ENCODE measurements at places on chromosomes 16 and 17.

DNA sequence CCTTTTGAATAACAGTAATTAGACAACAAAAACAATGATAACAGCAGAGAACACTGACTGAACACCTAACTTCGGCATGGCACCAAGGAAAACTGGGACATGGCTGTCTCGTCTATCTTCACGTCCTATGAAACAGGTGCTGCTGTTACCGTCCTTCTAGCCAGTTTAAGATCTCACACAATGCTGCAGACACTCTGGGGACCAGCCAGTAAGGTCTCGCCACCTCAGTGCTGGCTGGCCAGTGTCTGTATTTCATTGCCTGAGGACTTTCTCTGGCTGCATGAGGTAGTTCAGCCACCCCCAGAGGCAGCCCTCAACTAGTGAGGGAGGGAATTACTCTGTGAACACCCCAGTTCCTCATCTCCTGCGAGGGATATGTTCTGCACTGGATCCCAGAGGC lies 57.6 kb downstream of the AMFR start:
- DNase-seq: no peak

DNA sequence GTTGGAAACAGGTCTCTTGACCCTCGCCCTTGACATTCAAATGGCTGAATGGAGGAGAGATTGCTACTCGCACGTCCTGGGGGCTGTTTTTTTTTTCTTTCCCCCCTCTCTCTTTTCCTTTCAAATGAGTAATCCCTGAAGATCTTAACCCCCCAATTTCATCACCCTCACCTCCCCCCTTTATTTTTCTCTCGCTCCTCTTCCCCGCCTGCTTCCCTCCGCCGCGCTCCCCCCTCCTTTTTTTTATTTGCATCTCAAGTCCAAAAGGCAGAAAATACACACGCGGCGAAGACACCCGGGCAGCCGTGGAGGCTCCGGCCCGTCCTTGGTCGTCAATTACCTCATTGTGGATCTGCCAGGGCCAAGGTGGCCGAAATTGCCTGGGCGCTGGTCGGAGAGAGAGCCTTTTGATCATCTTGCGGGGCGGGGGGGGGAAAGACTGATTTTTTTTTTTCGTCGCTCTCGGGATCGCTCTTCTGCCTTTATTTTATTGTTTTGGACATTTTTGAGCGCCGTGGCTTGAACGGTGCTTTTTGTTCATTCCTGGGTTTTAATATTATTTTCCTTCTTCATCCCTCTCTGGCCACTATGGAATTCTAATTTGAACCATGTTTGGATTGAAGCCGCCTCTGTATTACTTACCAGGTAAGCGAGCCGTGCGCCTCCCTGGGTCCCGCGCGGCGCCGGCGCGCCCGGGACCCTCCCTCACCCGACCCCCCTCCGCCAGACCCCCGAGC lies 57.2 kb upstream of the GSE1 start:
- DNase-seq: no peak

DNA sequence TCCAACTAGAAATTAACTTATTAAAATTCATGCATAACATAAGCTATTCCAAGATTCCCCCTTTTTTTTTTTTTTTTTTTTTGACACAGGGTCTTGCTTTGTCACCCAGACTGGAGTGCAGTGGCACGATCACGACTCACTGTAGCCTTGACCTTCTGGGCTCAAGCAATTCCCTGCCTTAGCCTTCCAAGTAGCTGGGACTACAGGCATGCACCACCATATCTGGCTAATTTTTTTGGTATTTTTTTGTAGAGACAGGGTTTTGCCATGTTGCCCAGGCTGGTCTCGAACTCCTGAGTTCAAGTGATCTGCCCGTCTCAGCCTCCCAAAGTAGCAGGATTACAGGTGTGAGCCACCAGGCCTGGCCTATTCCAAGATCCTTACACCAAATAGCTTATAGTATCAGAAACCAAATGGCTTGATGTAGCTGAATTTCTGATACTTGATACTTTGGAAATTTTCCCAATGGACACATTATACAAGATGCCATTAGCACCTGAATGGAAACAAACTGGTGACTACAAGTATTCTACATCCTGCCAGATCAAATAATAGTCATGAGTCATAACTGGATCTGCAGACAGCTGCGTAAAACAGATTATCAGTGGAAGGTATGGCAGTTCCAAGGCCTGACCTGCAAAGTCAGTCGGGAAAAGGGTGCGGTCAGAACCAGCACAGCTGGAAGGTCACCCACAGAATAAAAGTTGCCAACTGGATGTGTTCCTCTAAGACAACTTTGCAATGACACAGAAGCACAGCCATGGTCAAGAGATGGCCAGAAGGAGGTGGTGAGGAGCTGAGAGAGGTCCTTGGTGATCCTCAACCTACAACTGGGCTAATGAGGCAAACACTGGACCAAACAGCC lies 14.5 kb downstream of the TUBG1 start:
- DNase-seq: peak; percentile 9

- no peak for DNase-seq
Observed at GRCh38 chr17:3639981-3640596, 3.5 kb downstream of the CTNS start.

GRCh38 chr16:54931120-54932014 lies 702 bp downstream of the IRX5 start:
- peak; percentile 25 for DNase-seq

DNA sequence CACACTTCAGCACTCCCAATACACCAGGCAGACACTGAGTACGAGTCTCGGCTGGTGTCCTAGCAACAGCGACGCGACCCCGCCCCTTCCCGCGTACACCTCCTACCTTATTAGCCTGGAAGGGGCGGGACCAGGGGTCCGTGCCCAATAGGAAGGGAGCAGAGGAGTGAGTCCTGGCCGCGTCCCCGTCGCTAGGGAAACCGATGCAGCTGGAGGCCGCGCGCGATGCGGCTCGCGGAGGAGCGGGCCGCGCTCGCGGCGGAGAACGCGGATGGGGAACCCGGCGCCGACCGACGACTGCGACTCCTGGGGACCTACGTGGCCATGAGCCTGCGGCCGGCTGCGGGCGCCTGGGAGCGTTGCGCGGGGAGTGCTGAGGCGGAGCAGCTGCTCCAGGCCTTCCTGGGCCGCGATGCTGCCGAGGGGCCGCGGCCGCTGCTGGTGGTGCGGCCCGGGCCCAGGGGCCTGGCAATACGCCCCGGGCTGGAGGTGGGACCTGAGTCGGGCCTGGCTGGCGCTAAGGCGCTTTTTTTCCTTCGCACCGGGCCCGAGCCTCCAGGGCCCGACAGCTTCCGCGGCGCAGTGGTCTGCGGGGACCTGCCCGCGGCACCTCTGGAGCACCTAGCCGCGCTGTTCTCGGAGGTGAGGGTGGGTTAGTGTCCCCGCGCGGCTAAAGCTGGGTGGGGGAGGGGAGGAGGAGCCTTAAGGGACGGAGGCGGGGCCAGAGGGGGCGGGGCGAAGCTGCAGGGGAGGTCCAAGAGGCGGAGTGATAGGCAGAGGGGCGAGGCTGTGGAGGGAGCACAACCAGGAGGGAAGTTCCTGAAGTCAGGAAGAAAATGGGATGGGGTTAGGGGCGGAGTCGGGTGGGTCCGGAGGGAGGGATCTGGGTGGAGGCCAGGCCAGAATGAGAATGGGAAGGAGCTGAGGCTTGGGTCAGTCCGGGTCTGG lies at the start of gene DNAH9:
TSS of gene DNAH9 (plus strand) at position 197 of the 948 bp plus-strand sequence. CDS start at position 226, 29 bp downstream.
- peak; percentile 80 for DNase-seq

DNA sequence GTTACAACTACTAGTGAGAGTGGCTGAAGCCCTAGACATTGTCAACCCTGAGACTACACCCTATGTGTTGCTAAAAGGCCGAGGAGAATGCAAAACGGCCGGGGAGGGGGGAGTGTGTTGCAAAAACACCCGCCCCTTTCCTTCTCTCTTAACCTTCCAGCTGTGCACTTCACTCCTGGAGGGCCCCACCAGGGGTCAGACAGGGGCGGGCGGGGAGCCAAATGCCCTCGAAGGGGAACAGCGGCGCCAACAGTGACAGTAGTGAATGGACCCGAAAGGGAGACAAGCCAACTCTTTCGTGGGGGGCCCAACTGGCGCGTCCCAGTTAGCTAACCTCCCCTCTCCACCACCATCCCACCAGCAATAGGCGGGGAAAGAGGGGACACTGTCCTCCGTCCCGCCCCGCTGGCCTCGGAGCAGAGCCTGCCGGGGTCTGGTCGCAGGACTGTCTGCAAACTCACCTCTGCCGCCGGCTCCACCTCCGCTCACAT lies 352 bp downstream of the MARF1 start:
- DNase-seq: peak; percentile 8

GRCh38 chr17:58089111-58089510 lies 5.9 kb downstream of the DYNLL2 start:
- DNase-seq: no peak

DNA sequence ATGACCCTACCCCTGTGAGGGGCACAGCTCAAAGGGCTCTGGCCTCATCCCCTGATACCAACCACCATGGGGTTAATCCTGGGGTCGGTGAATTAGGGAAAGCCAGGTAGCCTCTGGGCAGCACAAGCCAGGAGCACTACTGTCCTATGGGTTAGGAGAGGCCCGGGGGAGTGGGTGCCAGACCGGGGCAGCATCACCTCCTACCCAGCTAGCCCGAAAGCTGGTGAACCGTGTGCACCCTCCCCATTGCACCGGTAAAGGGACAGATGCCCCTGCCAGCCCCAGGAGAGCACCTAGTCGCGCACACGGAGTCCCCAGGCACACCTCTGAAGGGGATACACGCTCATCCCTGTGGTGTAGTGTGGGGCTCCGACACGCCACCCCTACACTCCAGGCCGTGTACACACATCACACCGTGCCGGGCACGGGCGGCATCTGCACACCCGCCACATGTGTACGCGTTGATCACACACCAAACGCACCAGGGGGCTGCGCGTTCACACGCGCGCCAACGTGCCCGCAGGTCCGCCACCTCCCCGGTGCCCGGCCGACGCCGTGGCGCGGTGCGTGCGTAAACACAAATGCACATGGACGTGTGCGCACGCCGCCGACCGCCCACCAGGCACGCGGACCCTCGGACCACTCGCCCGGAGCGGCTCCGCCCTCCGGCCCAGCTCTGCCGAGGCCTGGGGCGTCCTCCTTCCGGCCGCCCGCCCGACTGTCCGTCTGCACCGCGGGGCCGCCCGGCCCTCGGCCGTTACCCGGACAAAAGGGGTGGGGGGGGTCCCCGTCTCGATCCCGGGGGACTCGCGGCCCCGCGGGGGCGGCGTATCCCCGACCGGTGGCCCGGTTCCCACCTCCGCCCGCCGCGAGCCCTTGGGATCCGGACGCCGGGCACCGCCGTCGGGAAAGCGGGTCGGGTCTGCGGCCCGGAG lies 785 bp downstream of the UBALD1 start:
- no peak for DNase-seq

DNA sequence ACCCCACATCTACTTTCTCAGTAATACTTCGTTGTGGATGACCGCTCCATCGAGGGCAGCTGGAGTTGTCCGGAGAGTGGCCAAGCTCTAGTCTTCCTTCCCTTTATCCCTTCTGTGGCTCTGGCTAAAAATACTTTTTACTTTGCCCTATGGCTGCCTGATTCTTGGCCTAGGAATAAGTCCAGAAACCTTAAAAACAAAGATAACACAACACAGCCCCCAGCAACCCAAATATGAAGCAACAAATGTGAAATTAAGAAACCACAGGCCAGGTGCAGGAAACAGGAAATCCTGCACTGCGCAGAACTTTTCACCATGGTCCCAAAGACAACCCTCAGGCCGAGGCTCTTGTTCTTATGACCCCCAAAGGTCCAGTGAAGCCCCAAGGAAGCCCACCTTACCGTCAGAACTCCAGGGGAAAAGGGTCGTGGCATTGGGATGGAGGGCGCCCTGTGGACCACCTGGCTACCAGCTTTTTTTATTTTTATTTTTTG lies 26.0 kb downstream of the TK2 start:
- no peak for DNase-seq
